ENCODE measurements at places on chromosomes 7 and 10.

DNA sequence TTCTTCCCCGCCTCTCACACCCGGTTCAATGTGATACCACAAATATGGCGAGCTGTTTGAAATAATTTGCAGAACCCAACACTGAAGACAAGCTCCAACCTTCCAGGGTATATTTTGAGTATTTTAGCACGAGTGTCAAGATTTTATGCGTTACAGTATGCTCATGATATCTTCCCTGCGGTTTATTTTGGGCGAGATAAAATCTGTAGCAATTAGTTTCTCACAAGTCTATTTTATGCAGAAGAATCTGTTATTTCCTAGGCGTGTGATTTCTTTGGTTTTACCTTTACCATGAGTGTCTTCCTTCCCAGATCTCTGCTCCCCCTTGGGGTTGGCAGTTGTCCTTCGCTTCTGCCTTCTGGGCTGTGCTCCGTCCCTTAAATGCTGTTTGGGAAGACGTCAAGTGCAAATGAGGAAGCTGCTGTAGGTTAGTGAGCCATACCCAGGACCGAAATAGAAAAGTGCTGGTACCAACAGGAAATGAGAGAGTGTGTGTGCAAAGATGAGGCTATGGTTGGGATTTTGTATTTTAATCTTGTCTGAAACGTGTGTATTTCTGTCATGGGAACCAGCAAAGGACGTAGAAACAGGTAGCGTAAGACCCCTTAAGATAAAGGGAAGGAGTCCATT lies 299.8 kb downstream of the KLF6 start:
- DNase-seq, result no peak

- DNase-seq, result no peak
Observed at GRCh38 chr10:48444266-48444665, 137.8 kb downstream of the MAPK8 start.

DNA sequence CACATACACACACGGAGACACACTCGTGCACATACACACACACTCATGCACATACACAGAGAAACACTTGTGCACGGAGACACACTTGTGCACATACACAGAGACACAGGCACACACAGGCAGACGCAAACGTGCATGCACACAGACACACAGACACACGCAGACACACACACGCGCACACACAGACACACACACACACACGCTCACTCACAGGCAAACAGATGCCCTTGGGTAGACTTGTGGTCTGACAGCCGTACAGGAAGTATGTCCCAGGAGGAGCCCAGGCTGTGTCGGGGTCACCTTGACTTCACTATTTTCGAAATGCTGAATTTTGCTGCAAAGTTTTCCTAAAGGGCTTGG lies 538.0 kb downstream of the DNAJB6 start:
- DNase-seq, result no peak

GRCh38 chr10:118045837-118046394 lies 825 bp downstream of the RAB11FIP2 start:
- DNase-seq, result peak; percentile 0

- DNase-seq, result no peak
Observed at GRCh38 chr10:43219848-43220247, 47.0 kb downstream of the RASGEF1A start.

GRCh38 chr7:50721661-50722259 lies 60.9 kb downstream of the GRB10 start:
- DNase-seq, result no peak

- DNase-seq, result no peak
Observed at GRCh38 chr7:93941945-93942344, 20.4 kb downstream of the GNG11 start.

DNA sequence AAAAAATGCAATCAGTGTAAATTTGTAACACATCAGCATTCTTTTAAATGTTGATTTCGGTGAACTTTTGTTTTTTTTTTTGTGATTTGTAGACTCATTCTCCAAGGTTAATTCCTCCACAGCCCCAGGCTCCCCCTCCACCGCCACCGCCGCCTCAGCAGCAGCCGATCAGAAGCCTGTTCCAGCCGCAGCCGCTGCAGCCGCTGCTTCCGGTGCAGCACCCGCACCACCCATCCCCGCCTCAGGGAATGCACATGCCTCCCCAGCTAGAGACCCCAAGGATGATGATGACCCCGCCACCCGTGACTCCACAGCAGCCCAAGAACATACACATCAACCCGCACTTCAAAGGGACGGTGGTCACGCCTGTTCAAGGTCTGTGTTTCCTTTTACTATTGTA lies 66.6 kb downstream of the RBM33 start:
- no peak for DNase-seq

DNA sequence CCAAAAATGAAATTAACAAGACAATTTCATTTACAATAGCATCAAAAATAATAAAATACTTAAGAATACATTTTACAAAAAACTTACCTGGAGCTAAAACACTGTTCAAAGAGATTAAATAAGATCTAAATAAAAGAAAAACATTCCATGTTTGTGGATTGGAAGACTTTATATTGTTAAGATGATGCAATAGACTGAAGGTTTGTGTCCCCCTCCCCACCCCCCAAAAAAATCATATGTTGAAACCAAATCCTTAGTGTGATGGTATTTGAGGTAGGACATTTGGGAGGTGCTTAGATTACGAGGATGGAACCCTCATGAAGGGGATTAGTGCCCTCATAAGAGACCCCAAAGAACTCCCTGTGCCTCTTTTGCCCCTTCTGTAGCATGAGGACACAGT lies 117.6 kb downstream of the ZNF467 start:
- DNase-seq, result no peak

Data from activated CD4-positive, CD25-positive, alpha-beta regulatory T cell treated with anti-CD3 and anti-CD28 coated beads, Interleukin-2, amount 50 U/mL, for 16 hours (primary cell).